ENCODE measurements at places on chromosomes 7 and 10.

- no peak for DNase-seq
Observed at GRCh38 chr7:68422281-68422680, 1176.0 kb upstream of the AUTS2 start.

GRCh38 chr10:63744060-63744941, 223.1 kb downstream of the REEP3 start:
- peak; percentile 47 for DNase-seq

GRCh38 chr7:141624763-141625162, 73.6 kb downstream of the AGK start:
- DNase-seq = no peak

DNA sequence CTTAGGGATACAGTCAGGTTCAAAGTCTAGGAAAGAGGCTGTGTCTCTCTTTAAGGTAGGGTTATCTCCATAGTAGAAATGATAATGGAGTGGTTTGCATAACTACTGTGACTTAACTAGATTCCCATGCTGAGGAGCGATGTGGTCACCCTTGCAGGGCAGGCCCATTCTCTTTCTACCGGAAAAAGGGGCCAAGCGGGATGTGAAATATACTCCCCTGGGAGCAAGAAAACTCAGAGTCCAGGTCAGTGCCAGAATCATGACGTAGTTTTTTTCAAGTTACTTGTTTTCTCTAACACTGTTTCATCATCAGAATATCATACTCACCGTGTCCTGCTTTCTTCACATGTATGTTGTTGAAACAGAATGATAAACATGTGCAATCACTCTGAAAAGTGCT, 649.0 kb upstream of the ANKRD30A start:
- DNase-seq = no peak

DNA sequence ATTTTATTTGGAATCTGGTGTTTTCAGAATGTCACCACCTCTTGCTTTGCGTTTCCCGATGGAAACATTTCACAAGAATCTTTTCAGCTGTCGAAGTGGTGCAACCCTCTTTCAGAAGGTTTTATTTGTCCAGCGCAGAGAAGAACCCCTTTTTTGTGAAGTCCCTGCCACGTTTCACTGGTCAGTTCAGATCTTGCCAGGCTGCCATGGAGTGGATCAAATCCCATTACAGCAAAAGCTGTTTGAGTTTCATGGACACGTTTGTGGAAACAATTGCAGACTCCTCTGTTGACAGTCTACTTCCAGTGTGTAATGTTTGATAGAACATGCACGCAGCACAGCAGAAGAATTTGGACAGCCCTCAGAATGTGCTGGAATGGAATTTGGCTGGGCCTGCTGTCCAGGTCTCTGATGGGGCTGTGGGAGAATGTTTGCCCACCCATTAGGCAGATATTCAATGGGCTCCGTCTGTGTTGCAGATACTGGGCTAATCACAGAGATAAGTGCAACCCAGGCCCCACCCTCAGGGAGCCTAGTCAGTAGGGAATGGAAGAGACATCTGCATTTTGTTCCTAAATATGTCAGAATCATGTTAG, 143.2 kb downstream of the GRK5 start:
- DNase-seq = no peak

- DNase-seq = no peak
Observed at GRCh38 chr10:78749200-78749599, 319.6 kb upstream of the ZMIZ1 start.

GRCh38 chr7:37411444-37412034, 37.1 kb downstream of the ELMO1 start:
- DNase-seq = no peak

DNA sequence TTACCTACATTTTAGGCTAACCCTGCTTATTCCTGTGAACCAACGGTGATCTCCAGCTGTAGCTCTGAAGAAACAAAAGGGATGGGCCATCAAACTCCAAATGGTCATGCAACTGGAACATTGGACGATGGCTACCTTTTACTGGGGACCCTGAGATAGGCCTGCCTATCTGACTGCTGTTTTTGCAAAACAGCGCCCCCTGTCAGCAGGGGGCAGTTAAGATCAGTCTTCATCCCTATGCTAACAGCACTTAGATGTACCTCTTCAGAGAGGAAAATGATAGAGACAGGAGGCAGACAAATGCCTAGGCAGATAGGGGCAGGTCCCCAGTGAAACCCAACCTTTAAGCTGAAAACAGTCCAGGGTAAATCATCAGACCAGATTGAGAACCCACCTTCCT, 1085.4 kb upstream of the SORCS1 start:
- no peak for DNase-seq

DNA sequence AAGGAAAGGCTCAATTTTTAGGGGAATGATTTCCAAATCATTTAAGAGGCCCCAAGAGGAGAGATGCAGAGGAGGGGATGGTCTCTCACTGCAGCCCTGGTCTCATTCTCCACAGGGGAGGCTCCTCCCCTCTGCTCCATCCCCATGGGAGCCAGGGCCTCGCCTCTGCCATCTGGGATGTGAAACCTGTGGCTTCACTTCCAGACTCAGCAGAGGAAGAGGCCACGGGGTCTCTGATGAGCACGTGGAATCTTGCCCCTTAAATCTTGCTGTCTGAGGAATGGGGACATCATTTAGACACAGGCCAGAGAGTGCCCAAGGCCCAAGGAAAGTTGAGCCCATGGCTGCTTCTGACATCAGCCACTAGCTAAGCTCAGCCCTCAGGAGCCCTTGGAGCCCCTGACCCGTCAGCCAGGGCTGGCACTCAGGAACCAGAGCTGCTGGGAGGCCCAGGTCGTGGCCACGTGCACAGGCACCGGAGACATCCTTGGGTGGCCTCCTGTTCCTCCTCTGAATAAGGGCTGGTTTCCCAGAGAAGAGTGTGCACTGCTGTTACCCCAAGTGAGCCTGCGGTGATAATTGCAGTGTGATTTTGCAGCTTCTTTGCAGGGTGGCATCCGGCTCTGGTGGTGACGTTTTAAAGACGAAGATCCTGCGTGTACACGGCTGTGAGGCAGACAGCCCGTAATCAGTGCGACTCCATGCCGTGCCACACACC, 50.5 kb downstream of the VIPR2 start:
- DNase-seq = no peak

- DNase-seq = no peak
Observed at GRCh38 chr10:91891125-91892001, 17.9 kb downstream of the FGFBP3 start.

- no peak for DNase-seq
Observed at GRCh38 chr10:14552015-14552414, 221.3 kb upstream of the FRMD4A start.

- no peak for DNase-seq
Observed at GRCh38 chr7:86149024-86149665, 494.6 kb upstream of the GRM3 start.

GRCh38 chr10:120477021-120477742, 20.2 kb downstream of the PLPP4 start:
- DNase-seq = no peak

DNA sequence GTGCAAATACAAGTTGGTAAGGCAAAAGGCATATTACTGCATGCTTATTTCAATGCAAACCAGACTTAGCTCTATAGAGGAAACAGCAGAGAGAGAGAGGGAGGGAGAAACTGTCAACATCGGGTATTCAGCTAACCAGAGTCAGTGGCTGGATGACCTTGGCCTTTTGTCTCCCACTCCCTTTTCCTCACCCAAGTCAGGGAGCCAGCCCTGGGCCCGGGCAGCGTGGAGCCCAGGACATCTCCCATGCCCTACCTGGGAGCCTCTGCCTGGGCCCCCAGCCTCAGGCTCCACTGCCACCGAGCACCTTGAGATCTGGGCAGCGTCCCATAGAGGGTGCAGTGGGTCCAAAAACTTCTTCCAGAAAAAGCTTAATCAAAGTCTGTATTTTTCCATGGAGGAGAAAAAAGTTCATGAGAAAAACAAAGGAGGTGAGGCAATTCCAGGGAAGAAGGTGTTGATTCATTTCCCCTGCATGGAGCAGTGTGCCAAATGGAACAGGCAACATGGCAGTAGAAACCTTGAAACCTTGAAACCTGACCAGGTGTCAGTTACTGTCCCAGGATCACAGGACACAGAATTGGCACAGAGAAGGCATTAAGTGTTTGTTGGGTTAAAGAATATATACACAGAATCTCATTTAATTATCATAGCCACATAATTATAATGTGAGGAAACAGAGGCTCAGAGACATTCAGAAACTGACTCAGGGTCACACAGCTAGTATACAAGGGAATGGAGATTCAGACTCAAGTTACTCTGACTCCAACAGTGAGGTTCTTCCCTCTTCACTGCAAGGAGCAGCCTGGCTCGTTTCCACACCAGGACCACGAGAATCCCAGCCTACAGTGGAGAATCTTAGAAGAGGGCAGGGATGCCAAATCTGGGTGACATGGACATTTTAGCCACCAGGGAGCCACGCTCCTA, 5.8 kb upstream of the NCOA4 start:
- DNase-seq = no peak

GRCh38 chr7:80847895-80848294, 71.0 kb downstream of the SEMA3C start:
- no peak for DNase-seq

GRCh38 chr10:43922335-43923280, 273.9 kb upstream of the ZNF32 start:
- no peak for DNase-seq

- no peak for DNase-seq
Observed at GRCh38 chr10:35934642-35934995, 292.5 kb upstream of the FZD8 start.

DNA sequence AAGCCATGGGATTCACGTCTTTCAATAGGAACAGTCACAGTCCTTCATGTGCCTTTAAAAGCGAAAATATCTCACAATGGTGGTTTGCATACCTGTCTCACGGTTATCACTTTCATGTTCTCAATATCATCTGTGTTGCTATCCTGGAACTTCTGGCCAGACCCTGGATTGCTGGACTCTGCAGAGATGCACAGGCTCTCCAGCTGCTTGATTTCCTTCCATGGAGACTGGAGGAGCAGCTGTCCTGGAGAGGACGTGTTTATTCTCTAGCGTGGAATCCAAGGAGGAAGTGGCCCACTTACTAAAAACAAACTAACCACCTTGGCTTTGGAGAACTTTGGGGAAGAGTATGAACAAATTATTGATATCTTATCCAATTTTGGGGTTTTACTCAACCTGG, 16.5 kb downstream of the BTBD16 start:
- DNase-seq = no peak

GRCh38 chr10:115082506-115082905, 10.7 kb upstream of the ATRNL1 start:
- DNase-seq = no peak

DNA sequence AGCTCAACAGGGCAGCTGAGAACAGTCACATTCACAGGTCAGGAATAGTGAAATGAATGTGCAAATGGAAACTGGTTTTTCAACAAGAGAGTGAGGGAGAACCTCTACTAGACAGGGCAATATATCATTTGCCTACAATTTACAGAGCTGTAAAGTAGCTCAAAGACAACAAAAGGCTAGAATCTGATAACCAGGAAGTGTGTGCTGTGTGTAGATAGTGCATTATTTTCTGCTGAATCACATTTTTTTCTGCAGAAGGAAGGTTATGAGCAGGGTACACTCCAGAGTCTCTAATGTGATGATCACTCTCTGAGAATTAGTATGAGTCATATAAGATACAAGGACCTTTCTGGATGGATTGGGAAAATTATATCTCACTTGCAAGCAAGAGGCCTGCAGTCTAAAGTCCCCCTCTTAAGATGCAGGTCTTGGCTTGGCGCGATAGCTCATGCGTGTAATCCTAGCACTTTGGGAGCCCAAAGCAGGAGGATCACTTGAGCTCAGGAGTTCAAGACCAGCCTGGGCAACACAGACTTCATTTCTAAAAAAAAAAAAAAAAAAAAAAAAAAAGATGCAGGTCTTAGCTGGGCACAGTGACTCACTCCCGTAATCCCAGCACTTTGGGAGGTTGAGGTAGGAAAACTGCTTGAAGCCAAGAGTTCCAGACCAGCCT, 59.9 kb upstream of the COBL start:
- no peak for DNase-seq

- DNase-seq = no peak
Observed at GRCh38 chr10:128526791-128527375, 400.7 kb upstream of the MKI67 start.

DNA sequence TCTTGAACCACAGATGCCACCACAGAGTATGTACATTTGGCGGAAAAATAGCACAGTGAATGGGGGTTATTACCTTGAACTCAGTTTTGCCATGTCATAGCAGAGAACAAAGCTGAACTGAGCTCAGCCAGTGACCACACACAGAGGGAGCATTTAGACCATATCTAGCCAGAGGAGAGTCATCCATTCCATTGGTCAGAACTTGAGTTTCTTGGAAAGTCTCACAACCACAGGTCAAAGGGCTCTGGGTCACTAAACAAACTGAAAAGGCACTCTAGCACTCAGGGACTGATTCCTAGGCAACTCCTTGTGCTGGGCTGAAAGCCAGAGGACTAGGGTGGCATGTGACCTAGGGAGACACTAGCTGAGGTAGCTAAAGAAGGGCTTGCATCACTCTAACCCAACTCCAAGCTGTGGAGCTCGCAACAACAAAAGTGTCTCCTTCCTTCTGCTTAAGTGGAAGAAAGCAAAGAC, 239.7 kb upstream of the SEMA3D start:
- DNase-seq = no peak

DNA sequence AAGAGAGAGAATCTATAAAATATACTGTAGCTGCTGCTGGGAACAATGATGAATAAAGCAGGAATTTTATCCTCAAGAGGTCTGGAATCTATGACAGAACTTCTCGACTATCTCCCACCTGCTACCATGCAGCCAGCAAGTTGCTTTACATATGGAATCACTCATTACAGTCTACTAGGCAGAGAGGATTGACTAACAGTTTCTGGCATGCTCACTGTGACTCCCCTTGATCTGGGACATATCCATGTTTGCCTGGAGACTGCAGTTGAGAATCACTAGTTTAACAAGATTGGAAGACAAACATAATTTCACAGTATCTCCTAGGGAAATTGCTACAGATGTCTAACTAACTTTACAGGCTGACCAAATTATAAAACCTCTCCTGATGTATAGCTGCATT, 13.3 kb downstream of the GPR37 start:
- no peak for DNase-seq

DNA sequence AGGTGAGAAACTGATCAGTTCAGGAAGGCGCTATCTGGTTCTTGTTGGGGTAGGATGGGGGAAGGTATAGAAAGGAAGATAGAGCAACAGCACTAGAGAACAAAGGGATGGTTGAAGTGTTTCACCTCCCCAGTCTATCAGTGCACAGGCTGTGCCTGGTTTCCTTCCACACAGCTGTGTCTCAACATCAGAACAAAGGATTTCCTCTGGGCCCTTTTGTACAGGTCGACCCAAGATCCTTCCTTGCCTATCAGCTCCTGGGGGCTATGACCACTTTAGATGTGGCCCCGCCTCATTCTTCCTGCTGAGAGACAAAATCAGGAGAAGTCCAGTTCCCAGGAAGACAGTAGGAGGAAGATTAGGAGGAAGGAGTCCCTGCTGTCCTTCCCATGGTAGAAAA, 65.6 kb downstream of the NAMPT start:
- DNase-seq = no peak

DNA sequence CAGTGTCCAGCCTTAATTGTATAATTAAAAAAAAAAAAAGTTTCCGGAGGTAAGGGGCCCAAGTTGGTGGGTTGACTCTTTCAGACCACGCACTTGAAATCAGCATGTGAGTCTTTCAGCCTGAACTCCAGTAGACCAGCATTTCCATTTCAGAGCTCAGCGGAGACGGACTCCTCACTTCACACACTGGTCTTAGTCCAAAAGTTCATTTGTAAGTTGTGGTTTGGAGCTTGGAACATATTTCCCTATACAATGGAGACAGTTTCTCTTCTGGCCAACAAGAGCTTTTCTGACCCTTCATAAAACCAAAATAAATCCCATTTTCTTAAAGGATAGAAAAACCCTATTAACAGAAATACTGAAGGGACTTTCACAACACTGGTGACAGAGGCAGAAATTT, 41.0 kb downstream of the ATXN7L1 start:
- no peak for DNase-seq
